Esophagus mucosa (tissue), 1 donor: ENCODE measurements at places on chromosomes 1 and 21. TPM values are rescaled to one million over a fixed set of nuclear protein-coding genes. Genes with fewer than 3 reads are reported as not detected.

DNA sequence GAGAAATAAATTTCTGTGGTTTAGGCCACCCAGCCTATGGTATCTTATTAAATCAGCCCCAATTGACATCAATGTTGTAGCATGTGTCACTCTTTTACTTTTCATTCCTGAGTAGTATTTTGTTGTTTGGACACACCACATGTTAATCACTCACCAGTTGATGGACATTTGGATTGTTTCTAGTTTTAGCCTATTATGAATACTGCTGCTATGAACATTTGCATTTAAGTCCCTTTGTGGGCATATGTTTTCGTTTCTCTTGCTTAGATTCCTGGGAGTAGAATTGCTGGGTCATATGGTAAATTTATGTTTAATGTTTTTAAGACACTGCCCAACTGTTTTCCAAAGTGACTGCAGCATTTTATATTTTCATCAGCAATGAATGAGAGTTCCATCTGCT is 50.2 kb upstream of the NUF2 start:
- ATAC-seq, result no peak

DNA sequence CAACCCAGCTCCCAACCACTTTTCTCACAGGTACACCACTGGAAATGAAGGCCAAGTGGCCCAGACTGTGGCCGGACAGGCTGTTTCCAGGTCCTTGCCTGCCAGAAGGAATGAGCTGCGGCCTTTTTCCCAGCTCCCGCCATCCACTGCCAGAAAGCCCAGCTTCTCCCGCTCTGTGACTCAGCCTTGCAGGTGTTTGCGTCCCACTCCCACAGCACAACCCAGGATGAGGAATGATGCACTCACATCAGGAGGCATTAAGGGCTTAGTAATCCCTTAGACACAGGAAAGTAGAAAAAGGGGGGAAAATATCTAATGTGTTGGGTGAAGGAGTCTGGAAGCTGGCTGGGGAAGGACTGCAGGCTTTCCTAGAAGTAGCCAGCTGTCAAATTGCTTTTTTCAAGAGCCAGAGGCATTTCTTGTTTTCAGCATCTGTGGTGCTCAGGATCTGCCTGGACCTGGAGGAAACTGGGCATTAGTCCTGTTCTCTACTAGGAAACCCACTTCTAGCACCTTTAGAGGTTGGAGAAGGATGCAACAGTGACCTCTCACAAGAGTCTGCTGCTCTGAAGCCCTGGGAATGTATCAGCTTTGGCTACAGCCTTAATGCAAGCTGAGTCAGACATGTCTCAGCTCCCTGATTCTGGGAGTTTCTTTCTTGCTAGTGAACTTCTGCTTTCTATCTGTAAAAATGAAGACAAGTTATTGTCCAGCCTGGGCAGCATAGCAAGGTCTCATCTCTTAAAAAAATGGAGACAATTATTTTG is 13.2 kb upstream of the MAP1LC3C start:
- ATAC-seq, result no peak

- ATAC-seq, result no peak
Observed at GRCh38 chr21:38944402-38944801, 138.7 kb downstream of the ETS2 start.

GRCh38 chr1:63173161-63173560 is 149.2 kb upstream of the FOXD3 start:
- ATAC-seq, result no peak

Gene C1orf226
- total RNA-seq, result 4.8 TPM

- ATAC-seq, result no peak
Observed at GRCh38 chr1:170284016-170284415, 138.3 kb downstream of the NTMT2 start.

- ATAC-seq, result no peak
Observed at GRCh38 chr21:38531591-38531990, 33.3 kb upstream of the ERG start.

GRCh38 chr1:24856787-24857506 is 73.1 kb downstream of the RUNX3 start:
- no peak for ATAC-seq

DNA sequence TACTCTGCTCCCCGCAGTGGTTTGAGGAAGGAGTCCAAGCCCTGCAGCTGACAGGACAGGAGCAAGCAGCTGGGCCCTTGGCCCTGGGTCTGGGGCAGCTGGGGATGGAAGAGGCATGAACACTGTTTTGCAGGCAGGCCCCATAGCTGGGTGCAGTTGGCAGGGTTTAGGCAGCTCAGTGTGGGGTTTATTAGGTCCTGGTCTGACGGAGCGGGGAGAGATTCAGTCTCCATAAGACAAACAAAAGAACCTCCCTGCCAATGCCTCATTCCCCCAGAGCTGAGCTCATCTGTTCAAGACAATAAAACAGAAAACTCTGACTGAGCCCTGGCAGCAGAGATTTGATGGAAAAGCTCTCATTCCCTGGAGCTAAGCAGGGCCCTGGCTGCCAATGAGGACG is 37.3 kb downstream of the OLFML2B start:
- no peak for ATAC-seq

DNA sequence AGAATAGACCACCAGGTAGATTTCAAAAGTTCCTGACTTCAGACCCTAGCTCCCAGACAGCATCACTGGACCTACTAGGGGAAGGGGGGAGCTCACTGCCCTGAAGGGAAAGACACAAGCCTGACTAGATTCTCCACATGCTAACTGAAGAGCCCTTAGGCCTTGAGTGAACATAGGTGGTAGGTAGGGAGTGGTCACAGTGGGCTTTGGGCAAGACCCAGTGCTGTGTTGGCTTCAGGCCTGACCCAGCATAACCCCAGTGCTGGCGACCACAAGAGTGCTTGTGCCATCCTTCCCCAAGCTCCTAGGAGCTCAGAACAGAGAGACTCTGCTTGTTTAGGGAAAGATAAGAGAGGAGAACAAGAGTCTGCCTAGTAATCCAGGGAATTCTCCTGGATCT is 51.1 kb upstream of the ACADM start:
- ATAC-seq, result no peak

- ATAC-seq, result peak; percentile 34
Observed at GRCh38 chr1:9434247-9435152, 104.8 kb upstream of the SLC25A33 start.

- ATAC-seq, result peak; percentile 26
Observed at GRCh38 chr1:9315411-9316079, 22.9 kb downstream of the SPSB1 start.

DNA sequence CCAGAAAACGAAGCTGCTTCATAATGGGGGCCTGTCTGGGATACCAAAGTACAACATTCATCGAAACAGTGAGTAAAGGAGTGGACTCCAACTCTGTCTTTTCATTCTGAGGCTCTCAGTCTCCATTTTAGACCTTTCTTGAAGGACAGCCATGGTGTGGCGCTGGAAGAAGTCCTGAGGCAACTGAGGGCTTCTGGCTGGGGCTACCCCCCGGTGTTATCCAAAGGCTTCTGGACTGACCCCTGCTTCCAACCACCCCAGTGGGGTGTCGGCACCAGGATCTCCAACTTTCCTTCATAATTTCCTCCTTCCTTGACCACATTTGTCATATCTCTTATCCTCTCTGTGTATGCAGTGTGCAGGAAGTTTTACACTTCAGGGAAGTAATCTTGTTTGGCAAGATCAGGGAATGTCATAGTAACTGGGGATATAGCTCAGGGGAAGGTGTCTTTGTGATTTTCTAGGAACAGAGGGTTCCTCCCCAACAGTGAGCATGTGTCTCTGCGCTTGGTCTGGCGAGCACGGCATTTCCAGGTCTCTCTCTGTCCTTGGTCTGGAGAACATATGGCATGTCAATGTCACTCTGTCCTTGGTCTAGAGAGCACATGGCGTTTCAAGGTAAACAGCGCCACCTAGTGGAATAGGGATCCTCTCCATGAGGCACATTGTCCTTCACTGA is 19.4 kb upstream of the BSDC1 start:
- ATAC-seq, result peak; percentile 84

DNA sequence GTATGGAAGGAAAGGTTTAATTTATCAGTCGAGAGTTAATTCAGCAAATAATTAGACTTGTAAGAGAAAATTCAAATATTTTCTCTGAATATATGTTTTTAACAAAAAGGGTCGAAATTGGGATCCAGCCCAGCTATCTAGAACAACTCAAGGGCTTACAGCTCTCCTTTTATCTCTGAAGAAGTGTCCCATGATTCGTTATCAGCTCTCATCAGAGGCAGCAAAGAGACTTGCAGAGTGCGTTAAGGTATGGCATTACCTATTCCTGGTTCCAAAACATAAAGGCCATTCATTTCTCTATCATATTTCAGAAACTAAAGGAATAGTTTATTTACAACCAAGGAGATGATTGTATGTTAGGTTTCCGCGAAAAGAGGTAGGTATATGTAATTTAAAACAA is 9.4 kb downstream of the VPS45 start:
- ATAC-seq, result no peak

Gene GRIK3
- total RNA-seq, result 0.04 TPM

Gene SPATA6
- 5.5 TPM for total RNA-seq

GRCh38 chr1:114196992-114197907 is 43.6 kb upstream of the SYT6 start:
- ATAC-seq, result no peak

Gene LDLRAD1
- total RNA-seq, result 0.24 TPM

GRCh38 chr1:177439301-177439700 is 268.5 kb downstream of the BRINP2 start:
- no peak for ATAC-seq

DNA sequence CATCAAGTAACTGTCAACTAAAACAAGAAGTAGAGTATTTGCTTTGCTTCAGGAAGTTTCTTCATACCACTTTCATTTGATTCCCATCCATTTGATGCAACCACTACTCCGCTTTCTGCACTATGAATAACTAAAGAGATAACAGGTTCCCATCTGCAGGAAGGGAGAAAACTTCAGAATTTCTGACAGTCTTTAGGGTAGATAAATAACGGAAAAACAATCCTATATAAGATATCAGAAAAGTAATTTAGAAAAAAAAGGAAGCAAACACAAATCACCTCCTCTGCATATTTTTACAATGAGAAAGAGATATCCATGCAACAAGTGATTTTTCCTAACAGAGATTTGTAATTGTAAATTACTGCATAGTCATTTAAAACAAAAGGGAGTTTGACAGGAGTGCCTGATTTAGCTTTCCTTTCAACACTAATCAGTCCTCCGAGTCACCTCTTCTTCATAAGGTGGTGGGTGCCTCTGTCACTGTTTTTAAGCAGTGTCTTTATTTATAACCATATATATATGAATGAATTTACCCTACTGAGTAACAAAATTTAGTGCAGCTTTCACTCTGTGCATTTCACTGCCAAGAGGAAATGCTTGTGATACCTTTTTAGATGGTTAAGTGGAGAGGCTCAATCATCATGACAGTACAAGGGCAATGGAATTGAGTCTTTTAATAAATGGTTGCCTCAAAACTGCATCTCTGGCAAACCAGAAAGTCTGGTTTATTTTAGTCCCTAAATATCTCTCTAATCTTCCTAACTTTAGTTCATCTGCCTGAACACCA is 1920.4 kb downstream of the MRPL39 start:
- no peak for ATAC-seq

GRCh38 chr1:218538341-218538740 is 193.2 kb downstream of the TGFB2 start:
- no peak for ATAC-seq

DNA sequence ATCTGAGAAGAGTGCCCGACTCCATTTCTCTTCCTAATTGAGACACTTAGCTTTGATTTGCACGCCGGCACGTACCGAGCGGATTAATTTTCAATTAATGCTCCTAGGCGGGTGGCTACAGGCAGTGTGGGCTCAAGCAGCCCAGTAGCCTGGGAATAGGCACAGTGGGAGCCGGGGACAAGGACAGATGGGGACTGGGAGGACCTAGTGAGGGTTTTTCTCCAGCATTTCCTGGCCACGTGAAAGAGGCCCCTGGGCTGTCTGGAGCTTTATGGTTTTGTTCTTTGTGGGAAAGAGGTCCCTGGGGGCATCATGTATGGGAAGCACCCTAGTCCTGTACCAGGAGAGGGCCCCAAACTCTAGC is 78.6 kb upstream of the CSF3R start:
- no peak for ATAC-seq

- ATAC-seq, result no peak
Observed at GRCh38 chr1:37128091-37128490, 93.8 kb upstream of the GRIK3 start.

Gene NIPAL3
- total RNA-seq, result 21.3 TPM

DNA sequence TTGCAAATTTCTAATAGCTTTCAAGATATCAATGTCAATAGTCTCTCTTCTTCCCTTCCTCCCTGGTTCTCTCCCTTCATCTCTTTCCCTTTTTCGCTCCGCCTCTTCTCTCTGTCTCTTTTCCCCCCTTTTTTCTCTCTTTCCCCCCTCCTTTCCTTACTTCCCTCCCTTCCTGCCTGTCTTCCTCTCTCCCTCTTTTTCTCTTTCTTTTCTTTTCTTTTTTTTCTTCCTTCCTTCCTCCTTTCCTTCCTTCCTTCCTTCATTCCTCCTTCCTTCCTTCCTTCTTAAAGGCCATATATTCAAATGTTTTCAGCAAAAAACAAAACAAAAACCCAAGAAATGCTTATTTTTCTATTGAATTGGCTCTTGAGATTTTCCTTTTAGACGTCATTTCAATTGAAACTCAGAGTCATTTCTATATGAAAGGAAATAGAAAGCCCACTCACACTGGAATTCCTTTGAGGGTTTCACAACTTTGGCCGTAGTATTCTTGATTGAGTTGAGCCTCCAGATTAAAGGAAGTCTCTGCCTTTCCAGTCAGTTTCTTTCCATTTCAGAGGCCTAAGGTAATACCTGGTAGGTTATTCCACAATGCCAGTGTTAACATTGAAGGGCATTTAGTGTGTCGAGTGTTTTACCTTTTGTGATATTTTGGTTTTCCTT is 551.5 kb downstream of the LMO4 start:
- ATAC-seq, result no peak

DNA sequence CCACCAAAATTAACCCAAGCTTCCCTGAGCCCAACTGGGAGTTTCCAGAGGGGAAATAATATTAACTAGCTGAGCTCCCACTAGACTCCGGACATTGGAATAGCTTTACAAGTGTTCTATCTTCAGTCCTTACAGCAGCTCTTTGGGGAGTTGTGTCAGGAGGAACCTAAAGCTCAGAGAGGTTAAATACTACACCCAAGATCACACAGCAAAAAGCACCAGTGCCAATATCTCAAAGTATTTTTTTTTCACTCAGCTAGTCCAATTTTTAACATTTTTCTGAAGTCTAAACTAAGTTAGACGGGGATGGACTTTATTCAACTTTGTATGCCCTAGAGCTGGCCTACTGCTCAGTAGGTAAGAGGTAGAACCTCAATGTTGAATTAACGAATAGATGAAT is 82.5 kb downstream of the ATP1A1 start:
- no peak for ATAC-seq
